ENCODE measurements at places on chromosomes 2 and 18. TPM values are rescaled to one million over a fixed set of nuclear protein-coding genes. Genes with fewer than 3 reads are reported as not detected.

DNA sequence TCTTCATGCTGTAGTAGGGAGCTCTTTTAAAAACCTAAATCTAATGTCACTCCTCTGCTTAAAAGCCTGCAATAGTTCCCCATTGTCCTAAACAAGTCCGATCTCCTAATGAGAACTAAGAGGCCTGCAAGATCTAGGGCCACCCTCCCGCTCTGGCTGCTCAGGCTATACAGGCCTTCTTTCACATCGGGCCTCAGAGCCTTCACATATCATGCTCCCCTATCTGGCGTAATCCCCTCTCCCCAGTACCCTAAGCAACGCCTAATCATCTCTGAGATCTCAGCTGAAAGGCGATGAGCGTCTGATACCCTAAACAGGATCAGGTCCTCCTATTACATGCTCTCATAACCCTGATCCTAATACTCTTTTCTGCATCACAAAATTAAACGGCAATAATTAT lies 1.9 kb downstream of the MAP4K3 start:
- peak; percentile 27 for DNase-seq

- peak; percentile 31 for DNase-seq
Observed at GRCh38 chr2:238097988-238098871, 1.9 kb upstream of the ESPNL start.

The DNAJC5G gene
- not detected for polyA plus RNA-seq

The TGFA gene
- polyA plus RNA-seq = 0.64 TPM

The COBLL1 gene
- polyA plus RNA-seq = 7.4 TPM

DNA sequence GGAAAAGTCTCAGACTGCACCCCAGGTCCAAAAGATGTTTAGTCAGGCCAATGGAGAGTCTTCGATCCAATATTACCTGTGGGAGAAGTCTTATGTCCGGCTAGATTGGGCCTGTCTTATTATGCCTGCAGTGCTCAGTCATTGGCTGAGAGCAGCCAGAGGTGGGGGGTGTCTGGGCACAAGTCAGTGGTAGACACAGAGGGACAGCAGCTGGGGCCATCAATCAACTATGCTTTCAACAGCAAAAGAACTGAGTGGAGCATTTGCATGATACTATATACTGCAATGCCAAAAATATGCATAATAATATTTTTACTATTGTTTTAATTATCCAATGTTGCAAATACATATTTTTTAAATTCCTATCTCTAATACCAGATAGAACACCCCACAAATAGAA lies 298.6 kb upstream of the CDH20 start:
- peak; percentile 57 for DNase-seq

The TANK gene
- polyA plus RNA-seq = 27.0 TPM

The SP140 gene
- 0.68 TPM for polyA plus RNA-seq

- DNase-seq = no peak
Observed at GRCh38 chr2:199778655-199779054, 72.3 kb downstream of the FTCDNL1 start.

The IL36RN gene
- 0.16 TPM for polyA plus RNA-seq

DNA sequence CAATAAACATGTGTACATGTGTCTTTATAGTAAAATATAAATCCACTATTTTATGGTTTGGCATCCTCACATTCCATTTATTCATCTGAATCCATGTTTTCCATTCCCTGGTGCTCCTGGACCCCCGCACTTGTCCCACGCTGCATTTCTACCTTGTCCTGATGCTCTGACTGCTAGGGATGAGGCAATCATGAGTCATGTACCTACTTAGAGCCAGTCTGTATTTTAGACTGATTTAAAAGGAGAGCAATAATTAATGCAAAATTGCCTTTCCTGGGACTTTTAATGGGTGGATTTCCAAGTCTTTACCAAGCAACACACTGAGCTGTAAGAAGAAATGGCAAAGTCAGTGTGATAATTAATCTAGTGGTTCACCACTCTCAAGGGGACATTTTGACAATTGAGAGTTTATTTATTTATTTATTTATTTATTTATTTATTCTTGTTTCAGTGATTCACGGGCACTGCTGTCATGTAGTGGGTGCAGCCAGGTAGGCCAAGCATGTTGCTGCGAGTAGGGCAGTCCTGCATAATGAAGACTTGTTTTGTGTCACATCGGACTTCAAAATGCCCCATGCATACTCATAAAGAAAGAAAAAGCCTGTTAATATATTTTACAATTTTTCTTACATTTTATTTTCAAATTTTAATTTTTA lies 419.3 kb upstream of the VWC2L start:
- DNase-seq = no peak

DNA sequence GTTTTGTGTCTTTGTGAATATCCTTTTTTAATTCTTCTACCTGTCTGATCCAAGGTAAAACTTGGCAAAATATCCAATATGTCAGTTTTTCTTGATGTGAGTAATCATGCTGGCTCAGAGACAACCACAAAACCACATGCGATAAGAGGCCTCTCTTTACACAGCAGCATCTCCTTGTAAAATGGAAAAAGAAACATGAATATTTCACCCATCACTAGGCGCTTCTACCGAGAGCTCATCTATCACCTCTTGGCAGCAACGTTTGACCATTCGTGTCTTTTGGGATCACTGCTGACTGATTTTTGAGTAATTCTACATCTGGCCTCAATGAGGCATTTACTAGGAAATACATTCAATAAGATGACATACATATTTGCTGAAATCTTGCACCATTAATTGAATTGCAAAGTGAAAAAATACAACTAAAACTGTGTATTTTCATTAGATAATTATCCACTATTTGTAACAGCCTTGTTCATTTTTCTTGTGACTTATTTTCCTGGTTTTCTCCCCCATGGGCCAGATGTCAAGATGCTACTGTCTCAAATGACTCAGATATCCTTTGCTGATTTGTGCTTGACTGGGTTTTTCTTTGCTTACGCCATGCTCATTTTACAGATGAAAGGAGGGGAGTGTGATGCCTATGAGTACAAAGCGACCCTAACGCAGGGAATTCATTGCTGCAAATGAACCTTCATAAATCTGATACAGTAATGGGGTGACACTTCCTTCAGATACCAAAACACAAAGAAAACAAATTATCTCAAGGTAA lies 467.5 kb downstream of the FBXO15 start:
- no peak for DNase-seq

The CYTIP gene
- 0.45 TPM for polyA plus RNA-seq

- no peak for DNase-seq
Observed at GRCh38 chr18:50805732-50806131, 14.1 kb downstream of the MRO start.

DNA sequence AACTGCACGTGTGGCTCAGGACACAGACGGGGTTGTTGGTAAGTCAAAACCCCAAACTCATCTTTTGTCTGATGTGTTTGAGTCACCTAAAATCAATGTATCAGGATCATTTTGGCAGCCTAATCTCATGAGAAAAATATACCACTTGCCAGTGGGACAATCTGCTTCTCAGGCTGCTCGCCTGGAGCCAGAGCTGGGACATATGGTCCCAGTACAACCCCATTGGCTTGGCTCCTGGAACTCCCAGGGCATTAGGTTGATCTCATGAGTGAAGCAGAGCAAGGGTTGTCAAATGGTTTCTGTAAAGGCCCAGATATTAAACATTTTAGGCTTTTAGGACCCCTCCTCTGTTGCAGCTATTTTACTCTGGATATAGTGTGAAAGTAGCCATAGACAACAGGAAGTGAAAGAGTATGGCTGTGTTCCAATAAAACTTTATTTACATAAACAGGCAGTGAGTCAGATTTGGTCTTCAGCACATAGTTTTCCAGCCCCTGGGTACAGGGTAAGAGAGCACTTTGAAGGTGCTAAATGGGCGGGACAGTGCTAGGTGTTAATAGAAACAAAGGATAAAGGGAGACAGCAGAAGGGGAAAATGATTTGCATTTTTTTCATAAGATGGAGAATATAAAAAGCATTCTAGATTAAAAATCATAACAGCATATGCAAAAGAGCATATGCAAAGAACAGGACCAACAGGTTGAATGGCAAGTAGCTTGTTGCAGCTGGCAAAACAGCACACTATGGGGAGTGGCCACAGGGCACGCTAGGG lies 290.8 kb downstream of the KCNS3 start:
- DNase-seq = no peak

DNA sequence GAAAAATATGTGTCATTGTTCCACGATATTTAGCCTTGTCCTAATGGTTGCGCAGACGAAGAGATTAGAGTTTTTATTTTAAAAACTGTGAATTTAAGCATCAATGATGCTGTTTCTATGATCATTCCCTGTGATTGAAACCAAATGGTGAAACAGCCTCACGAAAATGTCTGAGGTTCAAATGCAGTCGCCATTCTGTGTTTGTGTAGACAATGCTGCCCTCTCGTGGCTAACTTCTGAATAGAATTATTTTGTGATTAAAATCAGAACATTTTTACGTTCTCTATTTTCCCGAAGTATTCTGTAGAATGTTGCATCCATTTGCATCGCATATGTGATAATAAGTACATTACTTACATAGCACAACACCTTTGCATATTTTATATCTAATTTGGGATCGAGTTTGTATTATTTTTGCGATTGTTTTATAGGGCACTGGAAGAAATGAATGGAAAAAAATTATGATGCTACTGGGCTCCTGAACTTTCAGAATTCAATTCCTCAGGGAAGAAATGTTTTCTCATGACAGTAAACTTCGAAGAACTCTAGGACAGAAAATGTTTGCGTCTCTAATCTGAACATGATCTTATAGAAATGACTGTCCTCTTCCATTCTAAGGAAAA lies 54.8 kb upstream of the CREB1 start:
- DNase-seq = peak; percentile 82

The POTEI gene
- 0.08 TPM for polyA plus RNA-seq

- DNase-seq = no peak
Observed at GRCh38 chr2:238090887-238091286, 9.3 kb upstream of the ESPNL start.

The ANKRD36B gene
- polyA plus RNA-seq = 10.7 TPM

GRCh38 chr18:35437836-35438235 lies 59.9 kb downstream of the INO80C start:
- DNase-seq = no peak

GRCh38 chr2:156321243-156321904 lies 11.1 kb downstream of the NR4A2 start:
- peak; percentile 50 for DNase-seq

GRCh38 chr2:232781765-232782164 lies 5.4 kb upstream of the KCNJ13 start:
- DNase-seq = no peak

The GMPPA gene
- polyA plus RNA-seq = 26.3 TPM
